Hematopoietic multipotent progenitor cell treated with erythropoietin and hydrocortisone succinate and interleukin-3 and kit ligand, for 8 days (in vitro differentiated cells): ENCODE measurements at places on chromosomes 7 and 10.
A peak's percentile ranks its signal among the peaks of the same experiment; 100 is the strongest.

DNA sequence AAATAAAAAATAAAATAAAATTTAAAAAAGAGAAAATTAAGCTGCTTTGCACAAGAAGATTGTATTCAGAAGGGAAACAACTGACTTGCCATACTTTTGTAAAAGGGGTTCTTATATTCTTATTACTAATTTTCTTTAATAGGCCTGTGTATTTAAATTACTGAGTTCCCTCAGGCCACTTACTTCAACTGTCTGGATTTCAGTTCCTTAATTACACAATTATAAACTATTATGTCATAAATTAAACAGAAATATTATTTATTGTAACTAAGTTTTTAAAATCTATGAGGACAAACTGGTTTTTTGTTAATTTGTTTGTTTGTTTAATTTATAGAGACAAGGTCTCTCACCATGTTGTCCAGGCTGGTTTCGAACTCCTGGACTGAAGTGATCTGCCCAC lies 22.4 kb upstream of the MICU1 start:
- no peak for DNase-seq

- DNase-seq, result no peak
These were observed 50.7 kb downstream of the PPP1R3C start for GRCh38 chr10:91582153-91582554.

DNA sequence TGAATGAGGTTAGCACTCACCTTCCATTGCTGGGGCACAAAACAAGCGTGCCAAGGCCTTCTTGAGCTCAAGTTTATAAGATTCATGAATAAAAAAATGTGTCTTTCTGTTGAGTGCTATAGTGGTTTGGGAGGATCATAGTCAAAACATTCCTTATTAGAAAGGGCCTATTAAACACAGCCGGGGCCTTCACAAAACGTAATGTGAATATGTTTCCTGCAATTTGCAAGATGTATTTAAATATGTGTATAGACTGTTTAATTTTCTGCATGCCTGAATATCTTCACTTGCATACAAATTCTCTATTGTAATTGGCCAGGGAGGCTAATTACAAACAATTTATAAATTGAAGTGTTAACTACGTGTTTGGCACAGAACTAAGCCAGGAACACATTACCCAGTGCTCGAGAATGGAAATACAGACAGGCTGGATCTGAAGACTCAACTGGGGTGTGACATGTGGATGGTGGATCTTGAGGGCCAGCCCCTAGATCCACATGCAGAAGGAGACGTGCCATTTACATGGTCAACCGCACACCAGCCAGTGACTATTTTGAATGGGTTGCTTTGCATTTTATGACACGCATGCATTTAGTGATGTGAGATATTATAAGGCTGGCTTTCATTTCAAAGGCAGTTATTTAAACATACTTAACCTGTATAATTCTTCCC lies 31.3 kb downstream of the LYZL2 start:
- no peak for DNase-seq

DNA sequence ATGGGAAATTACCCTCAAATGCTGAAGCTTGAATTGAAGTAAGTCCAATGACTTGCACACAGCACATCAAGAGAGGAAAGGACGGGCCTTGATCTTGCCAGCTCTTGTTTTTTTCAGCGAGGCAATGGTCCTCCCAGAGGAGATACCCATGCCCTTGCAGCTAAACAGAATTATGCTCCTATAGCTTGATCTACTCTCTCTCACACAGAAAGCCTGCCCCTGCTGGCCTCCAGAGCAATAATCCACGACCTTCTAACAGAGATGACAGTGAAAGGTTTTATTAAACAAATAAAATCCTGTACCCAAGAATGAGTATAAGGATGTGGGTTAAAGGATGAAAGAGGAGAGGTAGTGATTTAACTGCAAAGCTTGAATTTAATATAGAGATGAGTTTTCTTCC lies 268.0 kb downstream of the ADRA2A start:
- DNase-seq, result no peak

DNA sequence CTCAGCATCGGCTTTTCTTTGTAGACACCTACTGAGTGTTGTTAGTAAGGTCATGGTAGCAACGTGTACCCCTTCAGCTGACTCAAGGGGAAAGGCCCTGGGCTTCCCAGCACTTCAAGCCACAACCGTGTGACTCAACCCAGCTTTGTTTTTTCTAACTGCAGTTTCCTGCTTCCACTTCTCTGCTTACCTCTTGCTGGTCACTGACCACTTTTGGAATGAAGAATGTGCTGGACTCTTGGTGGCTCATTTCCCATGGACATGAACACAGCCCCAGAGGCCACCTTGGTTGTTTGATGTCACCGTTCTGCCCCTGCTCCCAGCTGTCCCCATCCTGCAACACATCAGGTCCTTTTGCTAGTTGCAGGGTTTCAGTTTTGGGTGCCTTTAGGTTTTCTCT lies 69.5 kb upstream of the ZNF438 start:
- no peak for DNase-seq

DNA sequence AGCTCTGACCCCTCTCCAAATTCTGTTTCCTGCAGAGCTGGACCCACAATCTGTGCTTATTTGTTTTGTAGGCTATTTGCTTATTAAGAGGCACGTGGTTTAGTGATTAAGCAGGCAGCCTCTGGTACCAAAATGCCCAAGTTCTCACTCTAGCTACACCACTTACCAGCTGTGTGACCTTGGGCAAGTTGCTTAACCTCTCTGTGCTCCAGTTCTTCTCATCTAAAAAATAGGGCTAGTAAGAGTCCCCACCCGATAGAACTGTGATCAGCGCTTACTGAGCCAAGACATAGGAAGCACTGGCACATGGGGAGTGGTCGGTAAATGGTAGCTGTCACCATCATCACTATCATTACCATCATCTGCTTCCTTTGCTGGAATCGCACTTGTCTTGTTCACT lies 20.8 kb downstream of the C10orf105 start:
- DNase-seq, result no peak

GRCh38 chr10:78540355-78541076 lies 506.9 kb downstream of the RPS24 start:
- DNase-seq, result no peak

GRCh38 chr7:32496052-32496813 lies 944 bp downstream of the AVL9 start:
- peak; percentile 38 for DNase-seq

DNA sequence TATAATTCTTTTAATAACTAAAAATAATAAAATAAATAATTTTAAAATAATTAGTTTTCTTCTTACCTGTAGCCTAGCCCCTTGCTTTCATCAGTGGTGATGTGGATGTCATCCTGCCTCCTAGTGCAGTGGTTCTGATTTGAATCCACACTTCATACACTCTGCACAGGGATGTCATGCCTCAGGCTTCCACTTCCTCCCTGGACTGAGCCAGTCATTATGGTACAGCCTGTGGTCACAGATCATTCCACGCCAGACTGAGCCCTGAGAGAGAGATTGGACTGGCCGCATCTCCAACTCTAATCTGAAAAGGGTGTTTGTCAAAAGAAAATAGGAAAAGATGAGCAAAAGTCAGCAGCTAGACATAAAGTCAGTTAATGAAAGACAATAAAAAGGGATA lies 436.2 kb upstream of the IGFBP3 start:
- DNase-seq, result no peak

DNA sequence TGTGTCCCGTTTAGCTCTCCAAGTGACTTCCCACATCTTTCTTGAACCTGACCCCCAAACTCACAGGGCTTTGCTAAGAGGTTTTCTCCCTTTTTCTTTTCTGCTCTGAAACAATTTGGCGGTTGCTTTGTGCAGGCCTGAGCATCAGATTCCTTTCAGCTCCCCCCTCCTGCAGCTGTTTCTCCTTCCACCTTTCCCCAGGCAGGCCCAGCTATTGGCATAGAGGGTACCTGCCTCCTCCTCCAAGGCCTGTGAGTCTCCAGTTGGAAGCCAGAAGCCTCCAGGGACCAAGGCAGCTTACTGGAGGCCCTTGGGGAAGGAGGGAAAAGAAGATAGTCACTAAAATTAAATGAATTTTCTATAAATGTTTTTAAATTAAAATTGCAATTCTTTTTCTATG lies 7.7 kb downstream of the VAX1 start:
- no peak for DNase-seq

- no peak for DNase-seq
These were observed 5.5 kb upstream of the CACUL1 start for GRCh38 chr10:118760265-118760664.

- DNase-seq, result no peak
These were observed 6.1 kb upstream of the KEL start for GRCh38 chr7:142968229-142968628.

DNA sequence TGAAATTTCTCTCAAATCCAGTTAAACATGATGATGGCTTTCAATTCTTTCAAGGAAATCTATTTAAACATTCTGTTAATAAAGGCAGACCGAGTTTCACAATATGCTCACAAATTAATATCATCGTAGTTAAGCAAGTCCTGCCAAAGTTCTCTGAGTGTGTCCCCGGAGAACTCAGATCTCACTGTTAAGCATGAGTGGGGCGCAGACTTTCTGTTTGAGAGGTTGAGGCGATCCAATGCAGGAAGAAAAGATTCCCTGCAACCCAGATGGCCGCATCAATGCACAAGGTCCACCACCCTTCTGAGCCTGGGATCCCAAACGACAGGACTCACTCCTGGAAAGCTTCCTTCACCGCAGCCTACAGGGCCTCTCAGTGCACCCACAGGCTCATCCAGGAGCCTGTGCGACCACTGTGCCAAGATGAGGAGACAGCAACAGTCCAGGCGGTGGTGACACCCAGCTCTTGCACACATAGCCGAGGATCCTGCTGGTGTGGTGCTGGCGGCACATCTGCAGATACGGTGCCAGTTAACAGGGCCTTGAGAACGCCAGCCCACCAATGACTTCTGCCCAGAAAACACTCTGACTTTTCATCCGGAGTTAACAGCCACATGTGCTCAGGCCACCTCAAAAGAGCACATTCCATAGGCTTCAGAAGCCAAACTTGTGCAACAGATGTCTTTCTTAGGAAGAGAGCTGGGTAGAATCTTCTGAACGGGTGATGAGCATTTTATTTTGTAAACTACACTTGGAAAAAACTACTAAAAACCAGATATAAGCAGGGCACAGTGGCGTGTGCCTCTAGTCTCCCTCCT lies 102.1 kb downstream of the ZRANB1 start:
- no peak for DNase-seq

- DNase-seq, result no peak
These were observed 31.1 kb downstream of the ADARB2 start for GRCh38 chr10:1706256-1706655.

DNA sequence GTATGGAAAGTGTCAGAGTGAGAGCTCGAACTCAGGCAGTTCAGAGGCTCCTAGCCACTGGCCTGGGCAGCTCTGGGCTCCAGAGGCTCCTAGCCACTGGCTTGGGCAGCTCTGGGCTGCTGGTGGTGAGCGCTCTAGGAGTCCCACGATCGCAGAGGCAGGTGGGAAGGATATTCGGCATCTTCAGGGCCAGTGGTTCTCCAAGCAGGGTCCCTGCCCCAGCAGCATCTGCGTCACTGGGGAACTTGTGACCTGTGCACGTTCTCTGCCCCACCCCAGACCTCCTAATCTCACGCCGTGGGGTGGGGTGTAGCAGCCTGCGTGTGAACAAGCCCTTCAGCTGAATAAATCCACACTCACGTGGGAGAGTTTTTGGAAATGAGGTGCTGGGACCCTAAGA lies 25.2 kb upstream of the BTBD16 start:
- DNase-seq, result no peak

- no peak for DNase-seq
These were observed 123.9 kb downstream of the CACNA2D1 start for GRCh38 chr7:82319674-82320118.

- no peak for DNase-seq
These were observed 28.7 kb downstream of the RNF32 start for GRCh38 chr7:156669035-156669828.

GRCh38 chr7:12731214-12731656 lies 43.8 kb downstream of the ARL4A start:
- DNase-seq, result peak; percentile 85

DNA sequence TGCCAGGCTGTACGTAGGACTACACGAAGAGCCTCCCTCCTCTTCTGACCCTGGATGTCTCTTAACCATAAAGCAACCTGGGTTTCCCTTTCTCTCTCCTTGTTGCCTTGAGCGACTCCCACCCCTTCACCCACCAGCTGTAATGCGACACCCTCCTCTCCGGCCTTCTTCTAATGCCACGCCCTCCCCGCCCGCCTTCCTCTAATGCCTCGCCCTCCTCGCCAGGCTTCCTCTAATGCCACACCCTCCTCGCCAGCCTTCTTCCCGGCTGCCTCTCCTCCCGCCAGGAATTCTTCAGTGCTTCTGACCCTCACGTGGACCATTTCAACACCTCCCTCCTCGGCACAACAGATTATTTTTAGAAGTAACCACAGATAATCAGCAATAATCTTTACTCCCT lies 348.5 kb upstream of the SHH start:
- DNase-seq, result no peak

DNA sequence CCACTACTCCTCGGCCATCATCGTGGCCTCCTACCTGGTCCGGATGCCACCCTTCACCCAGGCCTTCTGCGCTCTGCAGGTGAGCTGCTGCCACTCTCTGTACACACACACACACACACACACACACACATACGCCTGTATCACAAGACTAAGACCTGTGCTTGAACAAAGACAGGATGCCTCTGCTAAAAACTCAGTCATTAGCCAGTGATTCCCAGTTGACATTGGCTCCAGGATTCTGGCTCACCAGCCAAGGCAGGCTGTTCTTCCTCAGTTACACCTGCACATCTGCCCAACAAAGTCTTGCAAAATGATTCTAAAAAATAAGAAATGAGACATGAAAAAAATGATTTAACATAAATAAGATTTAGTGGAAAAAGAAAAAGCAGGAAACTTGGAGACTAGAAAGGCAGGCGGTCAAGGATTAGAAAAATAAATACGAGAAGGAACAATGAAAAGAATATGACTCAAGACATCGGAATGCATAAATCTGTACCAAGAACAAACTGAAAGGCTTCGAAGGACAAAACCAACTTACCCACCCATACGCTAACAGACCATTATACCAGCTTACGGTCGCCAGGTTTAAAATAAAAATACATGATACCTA lies 7.4 kb upstream of the LRRC18 start:
- DNase-seq, result no peak

DNA sequence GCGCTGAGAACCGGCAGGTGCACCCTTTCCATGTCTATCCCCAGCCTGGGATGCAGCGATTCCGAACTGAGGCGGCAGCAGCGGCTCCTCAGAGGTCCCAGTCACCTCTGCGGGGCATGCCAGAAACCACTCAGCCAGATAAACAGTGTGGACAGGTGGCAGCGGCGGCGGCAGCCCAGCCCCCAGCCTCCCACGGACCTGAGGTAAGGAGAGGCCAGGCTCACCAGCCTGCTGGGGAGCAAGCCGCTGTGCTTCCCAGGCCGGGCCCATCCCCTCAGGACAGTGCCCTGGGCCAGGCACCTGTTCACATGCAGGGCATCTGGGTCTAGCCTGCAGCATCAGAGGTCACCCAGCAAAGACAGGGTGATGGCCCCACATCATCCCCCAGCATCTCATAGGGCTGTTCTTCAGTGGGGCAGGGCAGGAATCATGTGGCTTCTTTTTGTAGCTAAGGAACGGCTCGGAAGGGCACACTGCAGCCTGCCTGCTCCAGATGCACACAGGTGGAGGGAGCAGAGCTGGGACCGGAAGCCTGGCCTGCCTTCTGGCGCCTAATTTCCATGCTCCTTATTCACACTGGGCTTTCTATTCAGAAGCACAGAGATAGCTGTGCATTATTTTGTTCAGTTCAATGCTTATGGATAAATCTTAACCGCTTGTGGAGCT lies 18.9 kb downstream of the BAG3 start:
- DNase-seq, result no peak
